ENCODE measurements at places on chromosomes 4 and X.

DNA sequence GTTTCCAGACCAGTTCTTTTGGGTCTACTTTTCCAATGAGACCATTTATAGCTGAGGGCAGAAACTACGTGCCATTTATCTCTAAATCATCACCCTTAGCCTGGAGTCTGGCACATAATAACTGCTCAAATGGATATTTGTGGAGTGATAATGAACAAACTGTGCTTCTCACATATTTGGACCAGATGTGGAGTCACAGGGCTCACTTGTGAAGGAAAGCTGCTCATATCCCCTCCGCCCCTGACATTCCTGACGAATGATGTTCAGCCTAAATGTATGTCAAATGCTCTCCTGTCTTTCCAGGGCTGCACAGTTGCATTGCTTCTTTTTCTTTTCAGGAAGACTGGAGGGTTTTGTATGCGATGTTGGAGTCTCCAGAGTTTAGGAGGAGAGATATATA, 110.1 kb downstream of the GBA3 start:
- no peak for DNase-seq

- DNase-seq, result no peak
Measured at GRCh38 chr4:92307866-92308265, 4.1 kb downstream of the GRID2 start.

DNA sequence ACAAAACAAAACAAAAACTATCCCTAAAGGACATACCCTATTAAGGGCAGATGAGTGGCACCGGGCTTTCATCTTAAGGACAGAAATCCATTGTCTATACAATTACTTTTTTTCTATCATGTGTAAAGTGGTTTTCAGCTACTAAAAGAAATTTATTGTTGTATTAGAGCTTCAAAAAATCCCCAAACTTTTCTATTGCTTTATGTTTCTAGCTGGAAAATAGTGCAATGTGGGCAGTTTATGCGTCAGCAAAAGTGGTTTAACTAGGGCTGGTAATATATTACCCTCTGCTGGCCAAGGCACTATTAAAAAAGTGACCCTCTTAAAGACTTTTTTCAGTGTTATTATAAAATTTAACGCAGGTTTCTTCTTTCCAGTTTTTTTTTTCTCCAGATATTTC, 15.5 kb upstream of the GPR82 start:
- no peak for DNase-seq

- no peak for DNase-seq
Measured at GRCh38 chr4:67762086-67762485, 7.9 kb upstream of the GNRHR start.

DNA sequence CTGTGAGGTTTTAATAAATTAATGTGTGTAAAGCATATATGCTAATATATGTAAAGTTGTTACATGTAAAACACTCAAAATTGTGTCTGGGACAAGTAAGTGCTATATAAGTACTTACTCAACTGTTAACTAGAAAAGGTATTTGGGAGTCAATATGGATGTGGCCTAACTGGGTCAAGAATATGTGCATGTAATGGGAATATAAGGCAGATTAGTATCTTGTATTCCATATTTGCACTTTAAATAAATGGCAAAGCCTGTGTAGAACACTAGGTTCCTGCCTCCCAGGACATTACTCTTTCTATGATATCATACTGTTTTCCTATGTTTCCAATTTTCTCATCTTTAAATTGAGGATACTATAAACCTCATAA, 270.6 kb downstream of the FBXO8 start:
- no peak for DNase-seq

DNA sequence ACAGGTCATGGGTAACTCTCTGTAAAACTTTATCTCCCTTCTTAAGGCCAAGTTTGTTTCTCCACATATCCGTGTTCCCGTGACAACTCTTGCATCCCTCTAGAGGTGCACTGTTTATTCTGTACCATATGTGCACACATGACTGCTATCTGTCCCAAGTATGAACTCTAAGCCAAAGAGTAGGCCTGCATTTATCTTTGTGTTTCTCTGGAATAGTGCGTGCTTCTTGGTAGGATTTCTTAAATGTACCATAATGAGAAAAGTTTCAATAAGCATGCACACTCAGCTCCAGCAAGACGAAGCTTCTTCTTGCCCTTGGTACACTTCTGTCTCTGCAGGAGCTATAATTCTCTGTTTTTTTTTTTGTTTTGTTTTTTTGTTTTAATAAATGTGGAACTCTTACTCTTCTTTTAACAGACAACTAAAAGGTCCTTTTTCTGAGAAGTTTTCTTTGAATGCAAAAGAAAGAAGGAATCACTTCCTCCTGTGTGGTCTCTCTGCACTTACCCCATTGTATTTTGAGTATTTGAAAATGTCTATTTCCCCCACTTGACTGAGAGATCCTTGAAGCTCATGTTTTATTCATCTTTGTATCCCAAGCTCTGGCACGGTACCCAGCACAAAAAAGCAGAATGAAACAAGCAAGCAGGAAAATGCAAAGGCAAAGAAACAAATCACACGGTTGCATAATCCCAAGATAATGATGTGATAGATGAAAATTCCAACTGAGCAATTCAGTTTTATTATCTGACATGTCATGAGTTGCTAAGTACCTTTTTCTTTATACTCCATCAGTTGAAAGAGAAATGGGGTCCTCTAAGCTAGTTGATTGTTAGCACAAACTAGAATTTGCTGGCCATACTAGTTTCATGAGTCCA, 521.9 kb upstream of the BOD1L1 start:
- DNase-seq, result no peak

- DNase-seq, result no peak
Measured at GRCh38 chr4:165393051-165393450, 14.2 kb downstream of the CPE start.

DNA sequence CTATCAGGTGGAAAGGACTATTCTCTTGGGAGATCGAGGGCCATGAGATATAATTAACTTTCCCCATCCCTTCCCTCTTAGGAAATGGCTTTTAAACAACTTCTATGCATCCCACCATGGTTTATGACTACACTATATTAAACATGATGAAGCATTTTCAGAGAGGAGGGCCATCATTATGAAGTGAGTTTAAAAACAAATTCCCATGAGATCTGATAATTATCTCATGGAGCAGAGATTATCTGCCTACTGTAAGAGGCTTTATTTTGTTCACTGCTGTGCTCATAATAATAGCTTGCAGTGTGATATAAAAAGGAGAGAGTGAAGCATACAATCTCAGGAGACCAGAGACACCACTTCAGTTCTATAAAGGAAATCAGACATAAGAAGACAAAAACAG, 330.5 kb upstream of the ZFP42 start:
- DNase-seq, result no peak

DNA sequence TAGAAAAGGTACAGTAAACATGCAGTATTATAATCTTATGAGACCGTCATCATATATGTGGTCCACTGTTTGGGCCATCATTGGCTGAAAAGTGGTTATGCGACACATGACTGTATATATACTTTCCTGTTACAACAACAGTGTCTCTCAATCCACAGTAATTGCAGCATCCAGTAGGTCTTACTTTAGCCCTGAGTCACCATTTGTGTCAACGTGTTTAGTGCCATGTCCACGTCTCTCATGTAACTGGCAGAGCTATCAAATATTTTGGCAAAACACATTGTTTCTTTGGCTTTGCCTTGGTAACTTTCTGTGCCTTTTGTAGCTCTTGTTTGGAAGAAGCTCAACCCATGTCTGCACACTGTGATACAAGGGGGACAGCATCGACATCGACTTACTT, 73.8 kb downstream of the CD38 start:
- no peak for DNase-seq

DNA sequence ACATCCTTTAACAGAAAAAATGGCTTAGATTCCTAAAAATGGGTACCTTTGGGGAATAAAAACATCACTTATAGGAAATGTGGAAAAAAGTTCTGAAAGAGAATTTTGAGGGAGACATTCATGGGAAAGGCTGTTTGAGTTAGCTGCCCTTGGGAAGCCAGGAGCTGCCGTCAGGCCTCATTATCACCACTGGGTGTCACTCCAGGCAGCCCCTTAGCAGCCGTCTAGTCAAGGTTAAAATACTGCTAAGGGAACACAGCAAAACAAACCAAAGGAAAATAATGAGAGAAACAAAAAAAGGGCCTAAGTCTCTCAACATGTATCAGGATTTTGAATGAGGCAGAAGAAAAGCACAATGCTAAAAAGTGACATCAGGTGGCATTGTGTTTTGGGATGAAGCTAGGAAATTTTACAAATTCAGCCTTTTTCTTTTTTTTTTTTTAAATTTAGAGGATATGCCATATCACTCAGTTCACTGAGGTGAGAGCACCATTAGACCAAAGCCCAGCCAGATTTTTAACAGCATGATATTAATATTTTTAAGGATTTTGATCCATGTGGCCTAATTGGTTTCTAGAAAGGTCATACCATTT, 235.3 kb downstream of the GPAT3 start:
- no peak for DNase-seq

DNA sequence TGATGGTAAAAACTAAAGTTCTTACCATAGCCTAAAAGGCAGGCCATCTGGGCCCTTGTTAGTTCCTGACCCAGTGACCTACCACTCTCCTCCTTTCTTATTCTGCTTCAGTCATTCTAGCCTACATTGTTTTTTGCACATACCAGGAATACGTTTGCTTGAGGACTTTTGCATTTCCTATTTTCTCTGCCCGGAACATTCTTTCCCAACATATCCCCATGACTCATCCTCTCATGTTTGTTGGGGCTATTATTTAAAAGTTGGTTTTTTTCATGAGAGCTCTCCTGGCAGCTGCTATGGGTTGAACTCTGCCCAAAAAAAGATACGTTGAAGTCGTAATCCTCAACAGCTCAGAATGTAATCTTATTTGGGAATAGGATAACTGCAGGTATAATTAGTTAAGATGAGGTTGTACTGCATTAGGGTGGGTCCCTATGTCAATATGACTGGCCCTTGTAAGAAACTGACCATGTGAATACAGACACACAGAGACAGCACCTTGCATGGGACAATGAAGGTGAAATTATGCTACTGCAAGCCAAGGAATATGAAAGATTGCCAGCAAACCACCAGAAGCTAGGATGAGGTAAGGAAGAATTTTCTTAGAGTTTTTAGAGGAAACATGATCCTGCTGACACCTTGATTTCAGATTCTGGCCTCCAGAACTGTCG, 138.3 kb upstream of the PDHA2 start:
- DNase-seq, result no peak
